T47D (cell line): ENCODE measurements at places on chromosomes 7 and 10.

- DNase-seq = no peak
Observed at GRCh38 chr7:55140941-55141278, 122.1 kb downstream of the EGFR start.

GRCh38 chr7:46145412-46145811 is 224.3 kb upstream of the IGFBP3 start:
- peak; percentile 94 for DNase-seq

GRCh38 chr7:152677808-152678670 is 2.1 kb upstream of the XRCC2 start:
- DNase-seq = peak; percentile 21

DNA sequence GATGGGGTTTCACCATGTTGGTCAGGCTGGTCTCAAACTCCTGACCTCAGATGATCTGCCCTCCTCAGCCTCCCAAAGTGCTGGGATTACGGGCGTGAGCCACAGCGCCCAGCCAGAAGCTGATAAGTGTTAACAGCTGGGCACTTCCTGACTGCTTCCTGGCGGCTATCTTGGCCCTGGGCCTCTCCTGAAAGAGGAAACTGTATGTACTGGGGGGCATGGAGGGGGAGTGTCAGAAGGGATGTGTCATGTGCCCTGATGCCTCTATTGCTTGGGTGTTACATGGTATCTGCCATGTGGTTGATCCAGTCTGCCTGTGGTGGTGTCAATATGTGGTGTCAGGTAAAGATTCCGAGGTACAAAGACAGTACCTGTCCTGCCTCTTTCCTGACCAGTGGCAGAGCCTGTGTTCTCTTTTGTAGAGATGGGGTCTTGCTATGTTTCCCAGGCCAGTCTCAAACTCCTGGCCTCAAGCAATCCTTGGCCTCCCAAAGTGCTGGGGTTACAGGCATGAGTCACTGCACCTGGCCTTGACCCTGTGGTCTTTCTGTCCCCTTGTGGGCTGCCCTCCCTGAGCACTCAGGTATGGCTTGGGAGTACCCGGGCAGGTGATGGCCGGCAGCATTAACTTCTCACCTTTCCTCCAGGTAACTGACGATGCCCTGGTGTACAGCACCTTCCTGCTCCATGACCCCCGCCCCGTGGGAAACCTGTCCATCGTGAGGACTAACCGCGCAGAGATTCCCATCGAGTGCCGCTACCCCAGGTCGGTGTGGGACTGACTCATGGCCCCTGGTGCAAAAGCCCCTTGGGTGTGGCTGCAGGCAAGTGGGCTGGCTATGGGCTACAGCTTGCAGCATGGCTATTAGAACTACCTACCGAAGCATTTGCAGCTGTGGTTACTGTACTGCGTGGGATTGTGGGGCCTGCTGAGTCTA is 4.4 kb downstream of the ZP3 start:
- DNase-seq = no peak

GRCh38 chr7:85160223-85160622 is 26.6 kb downstream of the SEMA3D start:
- no peak for DNase-seq

- peak; percentile 38 for DNase-seq
Observed at GRCh38 chr10:86756511-86757112, at the start of gene BMPR1A. Gene BMPR1A, plus strand, starts transcription at chr10:86756619. Its CDS starts 119,400 bp downstream, at chr10:86876019.

GRCh38 chr10:133471300-133472109 is 17.8 kb downstream of the SCART1 start:
- DNase-seq = no peak

DNA sequence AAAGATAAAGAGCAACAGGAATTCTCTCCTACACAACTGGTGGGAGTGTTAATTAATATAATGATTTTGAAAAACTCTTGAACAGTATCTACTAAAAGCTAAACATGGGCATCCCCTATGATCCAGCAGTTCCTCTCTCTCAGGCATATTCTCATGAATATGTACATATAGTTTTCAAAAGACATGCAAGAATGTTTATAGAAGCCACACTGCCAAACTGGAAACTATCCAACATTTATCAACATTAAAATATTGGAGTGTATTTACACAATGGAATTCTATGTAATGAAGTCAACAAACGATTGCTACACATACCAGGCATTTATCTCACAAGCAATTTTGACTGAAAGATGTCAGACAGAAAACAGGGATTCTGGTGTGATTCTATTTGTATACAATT is 404.5 kb upstream of the ANKRD30A start:
- DNase-seq = no peak

DNA sequence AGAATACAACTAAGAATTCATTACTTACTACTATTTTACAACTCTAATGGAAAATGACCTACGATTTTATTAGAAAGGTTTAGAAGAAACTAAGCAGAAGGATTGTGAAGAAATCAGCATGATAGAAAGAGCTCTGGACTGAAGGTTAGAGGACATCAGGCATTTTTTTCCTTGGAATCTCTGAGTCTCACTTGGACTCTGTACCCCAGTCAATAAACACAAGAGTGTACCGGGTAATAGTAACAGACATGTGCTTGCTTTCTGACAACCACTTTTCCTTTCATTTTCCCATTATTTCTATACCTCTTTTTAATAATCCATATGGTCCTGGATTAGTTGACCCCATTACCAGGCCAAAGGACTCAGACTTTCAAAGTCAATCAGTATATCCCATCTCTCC is 1240.9 kb upstream of the LRRTM3 start:
- DNase-seq = no peak

DNA sequence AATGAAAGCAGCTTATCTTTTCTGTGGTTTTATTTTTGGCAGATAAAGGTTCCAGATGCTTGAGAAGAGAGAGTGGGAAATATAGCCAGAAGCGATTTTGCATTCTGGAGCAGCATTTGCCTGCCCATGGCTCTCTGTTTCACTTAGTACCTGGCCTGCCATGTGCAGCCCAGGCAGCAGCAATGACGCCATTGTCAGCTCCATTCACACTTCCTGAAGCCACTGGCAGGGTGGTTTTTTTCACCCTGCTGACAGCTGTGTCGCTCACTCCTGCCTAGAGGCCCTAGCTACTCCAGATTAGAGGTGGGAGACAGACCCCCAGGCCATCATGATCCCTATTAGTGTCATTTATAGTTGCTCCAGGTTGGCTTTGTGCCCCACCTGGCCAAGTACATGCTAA is 30.1 kb upstream of the NEUROD6 start:
- DNase-seq = no peak

- no peak for DNase-seq
Observed at GRCh38 chr7:112080441-112080840, 125.8 kb downstream of the DOCK4 start.

- no peak for DNase-seq
Observed at GRCh38 chr10:1557081-1557480, 180.2 kb downstream of the ADARB2 start.

DNA sequence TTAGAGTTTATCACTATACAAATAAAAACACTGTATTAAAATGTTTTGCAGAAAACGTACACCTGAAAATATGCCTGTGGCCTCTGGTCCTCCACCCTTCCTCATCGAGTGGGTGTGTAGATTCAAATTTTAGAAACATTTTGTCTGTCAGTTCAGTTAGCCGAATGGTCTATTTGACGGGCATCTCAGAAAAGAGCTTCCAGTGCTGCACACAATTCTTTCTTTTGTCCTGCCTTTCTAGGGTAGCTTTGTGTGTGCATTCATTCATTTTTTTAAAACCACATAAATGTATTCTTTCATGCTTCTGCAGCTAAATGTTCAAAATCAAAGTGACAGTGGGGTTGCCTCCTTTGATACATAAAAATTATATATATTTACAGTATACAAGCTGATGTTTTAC is 46.8 kb downstream of the GNAI1 start:
- no peak for DNase-seq

DNA sequence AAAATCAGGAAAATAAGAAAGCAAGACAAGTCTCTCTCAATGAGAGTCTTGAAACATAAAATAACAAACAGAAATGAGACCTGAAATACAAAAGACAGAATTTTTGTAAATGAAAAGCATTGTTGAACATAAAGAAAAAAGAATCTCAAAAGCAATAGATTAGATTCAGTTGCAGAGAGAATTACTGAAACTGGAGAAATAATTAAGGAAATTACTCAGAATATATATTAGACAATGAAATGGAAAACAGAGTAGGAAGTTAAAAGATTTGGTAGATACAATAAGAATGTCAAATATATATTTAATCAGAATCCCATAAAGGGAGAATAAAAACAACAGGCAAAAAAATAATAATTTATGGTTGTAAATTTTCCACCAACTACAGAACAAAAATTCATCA is 308.3 kb downstream of the CRPPA start:
- no peak for DNase-seq

GRCh38 chr7:114989531-114989930 is 67.6 kb downstream of the MDFIC start:
- DNase-seq = no peak

- DNase-seq = no peak
Observed at GRCh38 chr10:95375418-95375817, 84.6 kb upstream of the PDLIM1 start.

DNA sequence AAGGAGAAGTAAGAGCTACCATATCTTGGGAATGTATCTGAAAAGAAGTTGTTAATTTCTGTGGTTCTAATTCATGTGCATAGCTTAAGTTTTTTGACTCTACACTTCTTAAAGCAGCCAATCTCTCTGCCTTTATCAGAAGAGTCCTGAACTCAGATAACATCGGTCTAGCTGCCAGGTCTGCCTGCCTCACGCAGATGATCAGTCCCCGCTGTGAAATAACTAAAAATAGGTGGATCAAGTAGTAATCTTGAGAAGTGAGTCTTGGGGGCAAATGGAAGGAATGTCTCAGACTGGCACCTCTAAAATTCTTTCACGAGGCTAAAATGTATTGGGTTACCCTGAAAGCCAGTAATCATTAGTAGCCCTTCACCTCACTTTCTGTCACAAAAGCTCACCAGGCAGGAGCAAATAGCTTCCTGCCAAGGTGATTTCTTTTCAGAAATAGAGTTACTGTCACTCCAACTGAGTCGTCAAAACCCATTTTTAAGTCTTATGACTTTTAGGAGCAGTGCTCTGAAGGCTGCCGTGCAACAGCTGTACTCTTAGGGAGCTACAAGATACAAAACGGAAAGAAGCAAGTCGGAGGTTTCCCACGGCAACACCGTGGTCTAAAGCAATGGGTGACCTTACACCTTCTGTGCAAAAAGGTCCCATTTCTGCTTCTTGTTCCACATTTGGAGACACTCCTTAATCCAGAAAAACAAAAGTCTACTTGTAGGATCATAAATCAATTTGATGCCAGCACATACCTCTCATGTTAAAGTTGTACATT is 85.2 kb downstream of the ABCB5 start:
- DNase-seq = peak; percentile 13

GRCh38 chr10:12720217-12720981 is 281.1 kb downstream of the CCDC3 start:
- no peak for DNase-seq

DNA sequence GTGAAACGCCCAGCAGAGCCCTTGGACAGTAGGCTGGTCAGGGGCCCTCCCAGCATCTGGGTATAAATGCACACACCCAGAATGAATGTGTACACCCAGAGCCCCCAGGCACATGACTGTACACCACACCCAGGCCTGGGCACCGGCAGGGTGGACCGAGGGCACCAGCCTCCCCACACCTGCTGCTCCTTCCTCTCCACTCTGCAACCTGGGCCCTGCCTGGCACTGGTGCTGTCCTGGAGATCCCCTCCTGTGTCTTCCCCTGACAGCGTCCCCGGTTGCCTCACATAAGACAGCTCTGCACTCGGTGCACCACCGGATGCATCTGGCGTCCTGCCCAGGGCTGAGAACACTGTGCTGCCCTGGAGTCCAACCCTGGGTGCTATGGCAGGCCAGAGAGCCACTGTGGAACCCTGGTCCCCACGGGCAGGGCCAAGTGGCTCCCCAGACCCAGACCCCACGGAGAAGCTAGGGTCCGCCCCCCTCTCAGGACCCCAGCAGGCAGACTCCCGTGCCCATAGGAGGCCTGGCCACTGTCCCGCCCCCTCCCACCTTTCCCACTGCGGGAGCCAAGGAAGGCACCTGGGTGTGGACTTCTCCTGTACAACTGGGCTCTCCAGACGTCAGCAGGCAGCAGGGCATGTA is 6.6 kb downstream of the RASGEF1A start:
- no peak for DNase-seq

DNA sequence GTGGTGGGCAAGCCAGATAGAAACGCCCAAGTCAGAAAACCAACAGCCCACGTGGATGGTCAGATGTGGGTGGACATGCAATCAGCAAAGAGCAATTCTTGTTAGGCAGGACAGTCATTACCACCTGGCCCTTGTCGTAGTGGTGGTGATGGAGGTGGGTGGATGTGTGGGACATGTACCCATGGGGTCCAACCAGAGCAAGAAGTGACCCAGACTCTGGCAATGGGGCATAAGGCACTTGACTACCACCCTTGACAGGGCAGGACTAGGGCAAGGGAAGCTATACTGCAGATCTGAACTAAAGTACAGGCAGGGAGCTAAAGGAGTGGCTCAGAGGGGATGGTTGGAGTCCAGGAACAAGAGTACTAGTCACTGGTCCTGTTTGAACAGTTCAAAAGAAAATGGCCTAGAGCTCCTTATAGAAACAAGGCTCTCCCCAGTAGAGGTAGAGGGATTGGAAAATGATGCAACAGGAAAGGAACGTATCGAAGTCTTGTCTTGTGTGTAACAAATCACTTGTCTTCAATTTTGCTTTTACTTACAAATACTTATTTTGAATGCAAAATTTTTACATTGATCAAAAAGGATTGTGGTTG is 17.6 kb downstream of the LMOD2 start:
- DNase-seq = no peak

- no peak for DNase-seq
Observed at GRCh38 chr10:45380903-45381620, 7.0 kb downstream of the ALOX5 start.

- no peak for DNase-seq
Observed at GRCh38 chr10:81026591-81026990, 488.9 kb downstream of the SH2D4B start.

GRCh38 chr7:1330801-1331425 is 98.2 kb downstream of the UNCX start:
- no peak for DNase-seq

DNA sequence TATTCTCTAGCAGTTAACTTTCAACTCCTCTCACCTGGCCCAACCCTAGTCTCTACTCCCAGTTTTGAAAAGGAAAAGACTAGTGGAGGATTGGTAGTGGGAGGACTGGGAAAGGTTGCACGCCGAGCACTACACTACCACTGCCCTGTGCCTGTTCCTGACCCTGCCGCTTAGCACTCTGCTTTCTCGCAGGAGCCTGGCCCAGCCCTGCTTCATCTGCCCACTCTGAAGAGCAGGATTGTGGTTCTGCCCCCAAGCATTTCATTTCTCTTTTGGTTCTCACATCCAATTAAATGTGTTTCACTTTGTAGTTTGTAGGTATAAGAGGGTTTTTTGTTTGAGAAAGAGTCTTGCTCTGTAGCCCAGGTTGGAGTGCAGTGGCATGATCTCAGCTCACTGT is 31.5 kb upstream of the RBM20 start:
- DNase-seq = no peak

DNA sequence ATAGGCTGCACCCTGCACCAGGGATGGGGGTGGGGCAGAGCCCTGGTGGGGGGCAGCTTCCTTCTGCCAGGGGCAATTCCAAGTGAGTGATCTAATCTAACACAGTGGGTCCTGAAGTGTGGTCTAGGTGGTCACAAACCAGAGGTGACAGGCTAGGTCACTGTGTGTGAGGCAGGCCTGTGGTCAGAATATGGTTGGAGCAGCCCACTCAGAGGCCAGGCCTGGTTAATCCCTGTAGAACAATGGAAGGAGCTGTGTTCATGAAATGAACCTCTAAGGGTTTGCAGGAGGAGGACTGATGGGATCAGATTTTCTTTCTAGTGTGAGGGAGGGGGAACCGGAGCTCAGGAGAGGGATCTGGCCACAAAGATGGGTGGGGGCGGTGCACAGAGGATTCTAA is 10.0 kb upstream of the TSPAN14 start:
- DNase-seq = no peak
